HepG2 (cell line): ENCODE measurements at places on chromosomes 12 and 14.

DNA sequence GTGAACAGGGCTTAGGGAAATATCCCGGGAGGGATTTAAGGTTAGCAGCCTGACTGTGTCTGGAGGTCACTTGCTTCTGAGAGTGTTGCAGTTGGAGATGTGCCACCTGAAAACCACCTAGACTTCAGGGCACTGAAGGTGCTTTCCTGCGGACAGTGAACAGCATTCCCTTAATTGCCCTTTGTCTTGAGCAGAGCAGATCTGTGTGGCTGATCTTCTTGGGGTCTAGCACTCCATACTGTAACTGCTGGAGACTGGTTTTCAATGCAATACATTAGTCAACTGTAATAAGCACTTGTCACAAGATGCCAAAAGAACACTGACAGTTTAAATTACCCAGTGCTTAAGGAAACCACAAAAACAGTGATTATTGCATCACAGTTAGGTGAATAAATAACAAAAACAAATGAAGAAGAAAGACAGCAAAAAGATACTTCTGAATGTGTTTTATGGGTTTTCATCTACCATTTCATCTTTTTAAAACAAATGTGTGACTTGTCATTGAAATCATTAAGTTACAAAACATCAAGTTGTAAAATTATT is 111.8 kb downstream of the PRIMA1 start:
- DNase-seq = no peak

- DNase-seq = peak; percentile 89
Observed at GRCh38 chr14:75069121-75069810, at the start of gene ZC2HC1C. Gene ZC2HC1C, plus strand, starts transcription at chr14:75069641. Its CDS starts 933 bp downstream, at chr14:75070574.

DNA sequence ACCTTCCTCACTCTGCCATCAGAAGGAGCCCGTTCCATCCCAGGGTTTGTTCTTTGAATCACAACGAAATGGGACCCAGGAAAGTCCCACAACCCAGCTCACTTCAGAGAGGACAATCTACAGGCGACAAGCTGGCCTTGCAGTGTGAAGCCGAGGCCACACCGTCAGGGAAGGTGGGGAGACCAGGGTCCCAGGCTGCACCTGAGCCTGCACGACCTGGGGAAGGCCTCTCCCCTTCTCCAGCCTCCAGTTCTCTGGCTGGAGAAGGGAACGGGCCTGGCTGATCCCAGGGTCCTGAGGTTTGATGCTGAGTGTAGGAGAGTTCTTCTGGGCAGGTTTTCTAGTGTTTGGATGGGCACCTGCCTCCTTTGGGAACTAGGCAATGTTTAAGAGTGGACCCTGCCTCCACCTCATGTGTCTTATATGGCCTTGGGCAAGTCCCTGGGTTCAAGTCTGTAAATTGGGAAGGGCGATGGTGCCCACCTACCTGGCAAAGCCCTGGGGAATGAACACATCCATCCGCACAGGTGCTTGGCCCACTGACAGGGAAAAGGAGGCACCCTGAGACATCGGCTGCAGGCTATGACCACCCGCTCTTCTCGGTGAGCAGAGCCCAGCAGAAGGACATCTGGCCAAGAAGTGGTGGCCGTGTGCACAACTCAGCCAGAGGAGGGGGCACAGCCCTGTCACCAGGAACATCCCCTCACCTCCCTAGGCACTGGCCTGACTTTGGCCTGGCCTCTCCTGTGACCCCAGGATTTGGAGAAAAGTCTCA is 77.9 kb upstream of the BCL11B start:
- no peak for DNase-seq

GRCh38 chr12:26870491-26871419 is 37.8 kb upstream of the ITPR2 start:
- no peak for DNase-seq

GRCh38 chr12:29640589-29641345 is 143.0 kb downstream of the TMTC1 start:
- DNase-seq = peak; percentile 63

DNA sequence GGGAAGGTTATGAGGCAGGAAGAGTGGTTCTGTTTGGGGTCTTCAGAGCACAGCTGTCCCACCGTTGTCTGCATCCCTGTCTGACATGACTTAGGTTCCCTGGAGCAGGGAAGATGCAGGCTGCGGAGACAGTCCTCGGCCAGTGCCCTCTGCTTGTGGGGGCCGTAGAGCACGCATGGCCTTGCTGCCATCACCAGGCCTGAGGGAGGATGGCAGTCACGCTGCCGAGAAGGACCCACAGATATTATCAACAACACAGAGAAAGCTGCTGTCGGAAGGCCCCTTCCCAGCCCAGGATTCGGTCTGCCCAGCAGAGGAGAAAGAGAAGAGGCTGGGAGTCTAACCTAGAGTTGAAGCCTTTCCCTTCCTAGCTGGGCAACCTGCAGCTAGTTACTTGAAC is 35.0 kb downstream of the ERH start:
- DNase-seq = peak; percentile 6

DNA sequence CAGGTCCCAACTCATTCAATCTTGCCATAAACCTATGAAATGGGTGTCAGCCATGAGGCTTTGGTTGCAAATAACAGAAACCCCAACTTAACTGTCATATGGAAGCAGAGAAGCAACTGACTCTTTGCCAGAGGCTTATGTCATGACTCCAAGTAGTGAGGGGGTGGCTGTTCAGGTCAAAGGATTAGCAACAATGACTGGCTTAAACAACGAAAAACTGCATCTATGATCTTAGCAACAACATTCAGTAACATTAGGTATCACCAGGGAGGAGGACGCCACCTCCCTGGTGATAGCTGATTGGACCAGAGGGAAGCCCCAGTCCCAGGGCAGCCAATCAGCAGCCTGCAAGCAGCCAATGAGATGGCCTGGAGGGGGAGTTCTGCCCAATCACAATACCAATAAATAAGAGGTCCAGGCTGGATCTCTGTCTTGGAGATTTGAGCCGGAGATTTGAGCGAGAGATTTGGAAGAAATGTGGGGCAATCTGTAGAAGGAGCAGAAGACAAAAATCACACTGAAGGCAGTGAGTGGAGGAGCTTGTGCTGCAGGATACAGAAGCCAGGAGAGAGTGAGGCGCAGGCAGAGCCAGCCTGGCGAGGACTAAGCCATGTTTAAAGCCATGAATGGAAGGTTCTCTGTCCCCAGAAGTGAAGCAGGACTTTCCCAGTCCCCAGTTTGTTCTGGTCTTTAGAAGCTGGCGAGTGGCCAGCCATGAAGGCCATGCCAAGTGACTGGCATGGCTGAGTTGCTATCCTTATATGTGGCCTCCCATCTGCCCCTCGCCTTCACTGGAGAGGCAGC is 93.3 kb downstream of the CALM1 start:
- DNase-seq = no peak

- DNase-seq = no peak
Observed at GRCh38 chr12:115588131-115588530, 689.4 kb downstream of the MED13L start.

DNA sequence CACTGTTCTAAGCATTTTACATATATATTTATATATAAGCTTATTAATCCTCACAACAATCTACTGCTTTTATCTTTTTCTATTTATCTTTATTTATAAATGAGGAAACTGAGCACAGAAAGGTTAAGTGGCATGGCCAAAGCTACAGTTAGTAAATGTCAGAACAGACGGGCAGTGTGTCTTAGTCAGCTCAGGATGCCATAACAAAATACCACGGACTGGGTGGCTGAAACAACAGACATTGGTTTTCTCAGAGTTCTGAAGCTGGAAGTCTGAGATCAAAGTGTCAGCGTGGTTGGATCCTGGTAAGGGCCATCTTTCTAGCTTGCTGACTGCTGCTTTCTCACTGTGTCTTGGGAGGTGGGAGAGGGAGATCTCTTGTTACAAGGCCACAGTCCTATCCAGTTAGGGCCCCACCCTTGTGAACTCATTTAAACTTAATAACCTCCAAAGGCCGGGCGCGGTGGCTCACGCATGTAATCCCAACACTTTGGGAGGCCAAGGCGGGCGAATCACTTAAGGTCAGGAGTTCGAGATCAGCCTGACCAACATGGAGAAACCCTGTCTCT is 19.8 kb downstream of the RPGRIP1 start:
- no peak for DNase-seq

DNA sequence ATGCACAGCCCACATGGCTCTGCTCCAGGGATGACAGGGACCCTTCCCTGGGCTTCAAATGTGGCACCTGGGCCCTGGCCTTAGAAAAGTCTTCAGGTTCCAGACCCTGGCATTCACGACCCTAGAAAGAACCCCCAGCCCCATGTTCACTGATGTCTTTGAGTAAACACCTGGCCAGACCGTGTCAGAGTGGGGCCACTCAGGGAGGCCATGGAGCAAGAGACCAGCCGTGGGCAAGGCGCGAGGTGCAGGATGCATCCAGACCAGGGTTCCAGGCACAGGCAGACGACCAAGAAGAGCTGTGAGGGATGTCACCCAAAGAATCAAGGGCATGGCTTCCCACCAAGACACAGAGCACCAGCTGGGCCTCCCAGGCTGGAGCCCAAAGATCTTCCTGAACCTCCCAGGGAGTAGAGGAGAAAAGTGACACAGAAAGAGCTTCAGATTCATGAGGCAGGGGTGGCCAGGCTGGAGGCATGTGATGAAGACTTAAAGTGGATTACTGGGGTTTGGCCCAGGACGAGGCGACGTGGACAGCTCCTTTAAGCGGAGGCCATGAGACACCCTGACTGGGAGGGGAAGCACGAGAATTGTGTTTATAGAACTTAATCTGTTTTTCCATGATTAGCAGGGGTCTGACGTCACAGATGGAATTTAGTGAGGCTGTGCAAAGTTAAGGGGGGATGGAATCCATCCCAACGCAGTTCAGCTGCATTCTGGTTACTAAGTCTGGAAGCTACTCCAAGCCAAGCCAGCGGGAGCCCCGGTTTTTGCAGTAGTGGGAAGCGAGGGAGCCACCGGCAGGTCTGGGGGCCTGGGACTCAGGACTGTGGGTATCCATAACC is 61.6 kb downstream of the ARL6IP4 start:
- DNase-seq = no peak

GRCh38 chr14:60655898-60656685 is 6.8 kb upstream of the SIX1 start:
- DNase-seq = no peak

GRCh38 chr12:2156333-2156732 is 103.5 kb downstream of the CACNA1C start:
- DNase-seq = no peak

GRCh38 chr14:24075485-24076301 is 4.3 kb downstream of the CPNE6 start:
- no peak for DNase-seq

DNA sequence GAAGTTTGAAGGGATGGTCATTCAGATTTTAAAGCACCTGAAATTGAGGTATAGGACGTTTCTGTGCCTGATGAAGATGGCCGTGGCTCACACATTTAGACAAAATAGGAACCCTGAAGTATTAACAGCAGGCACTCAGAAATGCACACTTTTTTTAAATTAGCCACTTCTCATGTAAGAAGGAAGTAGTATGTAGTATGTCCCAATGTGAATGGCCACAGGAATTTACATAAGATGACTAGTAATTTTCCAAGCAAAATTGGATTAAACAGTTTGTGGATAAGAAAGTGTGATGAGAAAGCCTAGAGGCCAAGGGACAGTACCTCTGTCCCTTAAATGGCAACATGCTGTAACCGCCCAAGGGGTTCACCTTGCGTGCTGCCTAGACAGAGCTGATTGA is 1.8 kb upstream of the MIS18BP1 start:
- no peak for DNase-seq

GRCh38 chr12:76282744-76283143 is 65.5 kb downstream of the BBS10 start:
- DNase-seq = no peak

- DNase-seq = no peak
Observed at GRCh38 chr14:63717702-63718101, 10.2 kb downstream of the SGPP1 start.

GRCh38 chr12:93125126-93125525 is 196.0 kb upstream of the EEA1 start:
- no peak for DNase-seq

GRCh38 chr14:75513911-75514672 is 8.2 kb upstream of the BATF start:
- DNase-seq = no peak

GRCh38 chr12:9346866-9347327 is 138.7 kb upstream of the PZP start:
- no peak for DNase-seq

GRCh38 chr12:87096082-87096585 is 839.9 kb upstream of the MGAT4C start:
- no peak for DNase-seq

DNA sequence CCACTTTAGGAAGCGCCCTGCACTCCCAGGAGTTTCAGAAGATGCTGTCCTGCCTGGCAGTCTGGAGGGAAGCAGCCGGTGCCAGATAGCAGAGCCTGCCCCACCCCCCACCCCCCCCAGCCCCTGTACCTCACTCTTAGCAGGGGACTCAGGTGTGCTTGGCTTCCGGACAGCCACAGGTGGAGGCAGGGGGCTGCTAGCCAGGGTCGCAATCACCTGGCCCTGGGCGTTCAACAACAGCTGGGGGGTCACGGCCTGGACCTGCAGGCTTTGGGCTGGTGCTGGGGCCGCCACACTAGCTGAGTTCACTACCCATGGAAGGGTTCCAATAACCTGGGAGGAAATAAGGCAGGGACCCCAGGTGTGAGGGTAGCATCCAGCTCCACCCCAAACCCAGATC is 22.0 kb downstream of the POU6F1 start:
- DNase-seq = no peak

GRCh38 chr12:46223047-46223446 is 45.8 kb downstream of the SLC38A1 start:
- no peak for DNase-seq

GRCh38 chr12:48903363-48903981 is 21.8 kb downstream of the FKBP11 start:
- no peak for DNase-seq

DNA sequence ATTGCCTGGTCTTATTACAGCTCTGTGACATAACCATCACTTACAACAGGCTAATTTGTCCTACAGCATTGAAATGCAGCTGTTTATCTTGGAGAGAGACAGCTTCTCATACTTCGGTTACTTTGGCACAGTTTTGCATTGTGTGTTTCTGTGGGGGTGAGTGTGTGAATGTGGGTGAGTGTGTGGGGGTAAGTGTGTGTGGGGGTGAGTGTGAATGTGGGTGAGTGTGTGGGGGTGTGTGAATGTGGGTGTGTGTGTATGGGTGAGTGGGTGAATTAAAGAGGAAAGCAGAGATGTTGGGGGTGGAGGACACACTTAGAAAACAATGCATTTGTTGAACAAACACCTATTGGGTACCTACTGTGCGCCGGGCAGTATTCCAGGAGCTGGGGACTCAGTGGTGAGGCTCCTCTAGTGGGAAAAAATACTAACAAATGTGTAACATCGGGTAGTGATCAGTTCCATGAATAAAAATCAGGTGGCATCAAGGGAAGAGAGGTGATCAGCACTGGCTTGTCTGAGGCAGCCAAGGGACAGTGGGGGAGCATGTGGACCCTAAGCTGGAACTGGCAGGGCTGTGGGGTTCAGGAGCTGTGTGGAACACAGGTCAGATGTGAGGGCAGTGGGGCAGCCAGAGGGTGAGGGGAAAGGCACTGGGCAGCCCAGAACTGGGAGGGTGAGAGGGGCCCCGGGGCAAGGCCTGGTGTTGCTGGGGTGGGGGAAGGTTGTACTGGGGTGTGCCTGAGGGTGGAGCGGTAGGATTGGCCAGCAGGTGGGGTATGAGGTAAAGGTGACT is 44.1 kb upstream of the AMN start:
- no peak for DNase-seq

GRCh38 chr12:3302401-3303041 is 188.5 kb upstream of the PRMT8 start:
- DNase-seq = no peak
